ENCODE measurements at places on chromosomes 3 and 15.

DNA sequence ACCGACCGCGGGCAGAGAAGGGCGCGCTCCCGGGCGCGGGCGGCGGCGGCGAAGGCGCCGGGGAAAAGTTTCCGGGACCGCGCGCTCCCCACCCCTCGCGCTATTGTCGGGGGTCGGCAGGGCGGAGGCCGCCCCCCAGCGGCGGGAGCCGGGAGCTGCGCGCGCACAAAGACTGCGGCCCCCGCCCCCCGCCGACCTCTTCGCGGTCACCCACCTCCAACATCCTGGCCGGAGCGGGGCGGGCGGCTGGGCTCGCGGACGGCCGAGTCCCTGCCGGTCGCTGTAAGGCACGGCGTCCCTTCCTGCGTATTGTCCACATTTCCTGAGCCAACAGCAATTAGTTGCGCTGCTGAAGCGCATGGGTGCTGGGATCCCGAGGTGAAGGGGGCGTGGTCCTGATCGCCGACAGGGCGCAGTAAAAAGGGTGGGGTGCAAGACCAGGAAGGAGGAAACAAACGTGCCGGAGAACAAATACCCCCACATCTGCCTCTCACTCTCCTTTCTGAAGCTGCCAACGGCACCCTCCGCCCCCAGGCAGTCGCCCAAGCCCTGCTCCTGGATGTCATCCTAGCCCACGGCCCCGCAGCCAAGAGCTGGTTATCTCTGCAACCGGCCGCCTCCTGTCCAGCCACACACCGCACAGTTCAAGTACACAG, at the start of gene TMEM44:
Gene TMEM44 (minus strand): TSS at position 71 of the 656 bp plus-strand sequence. CDS start 204 bp downstream, outside the sequence.
- DNase-seq, result peak; percentile 33

DNA sequence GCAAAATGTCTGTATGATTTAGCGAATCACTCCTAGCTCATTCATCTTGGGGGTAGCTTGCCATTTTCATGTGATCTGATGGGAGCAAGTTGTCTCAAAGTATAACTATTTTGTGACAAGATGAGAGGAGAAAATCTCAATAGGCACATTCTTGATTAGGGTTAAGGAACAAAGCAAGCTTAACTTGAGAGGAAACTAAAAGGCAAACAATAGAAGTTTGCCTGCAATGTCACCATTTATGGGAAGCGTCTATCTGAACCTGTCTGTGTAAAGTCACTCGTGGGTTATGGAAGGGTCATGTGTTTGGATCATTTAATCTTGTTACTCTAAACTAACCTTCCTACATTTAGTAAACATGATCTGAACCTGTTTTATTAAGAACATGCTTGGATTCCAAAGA, 232.5 kb downstream of the CDIN1 start:
- no peak for DNase-seq

DNA sequence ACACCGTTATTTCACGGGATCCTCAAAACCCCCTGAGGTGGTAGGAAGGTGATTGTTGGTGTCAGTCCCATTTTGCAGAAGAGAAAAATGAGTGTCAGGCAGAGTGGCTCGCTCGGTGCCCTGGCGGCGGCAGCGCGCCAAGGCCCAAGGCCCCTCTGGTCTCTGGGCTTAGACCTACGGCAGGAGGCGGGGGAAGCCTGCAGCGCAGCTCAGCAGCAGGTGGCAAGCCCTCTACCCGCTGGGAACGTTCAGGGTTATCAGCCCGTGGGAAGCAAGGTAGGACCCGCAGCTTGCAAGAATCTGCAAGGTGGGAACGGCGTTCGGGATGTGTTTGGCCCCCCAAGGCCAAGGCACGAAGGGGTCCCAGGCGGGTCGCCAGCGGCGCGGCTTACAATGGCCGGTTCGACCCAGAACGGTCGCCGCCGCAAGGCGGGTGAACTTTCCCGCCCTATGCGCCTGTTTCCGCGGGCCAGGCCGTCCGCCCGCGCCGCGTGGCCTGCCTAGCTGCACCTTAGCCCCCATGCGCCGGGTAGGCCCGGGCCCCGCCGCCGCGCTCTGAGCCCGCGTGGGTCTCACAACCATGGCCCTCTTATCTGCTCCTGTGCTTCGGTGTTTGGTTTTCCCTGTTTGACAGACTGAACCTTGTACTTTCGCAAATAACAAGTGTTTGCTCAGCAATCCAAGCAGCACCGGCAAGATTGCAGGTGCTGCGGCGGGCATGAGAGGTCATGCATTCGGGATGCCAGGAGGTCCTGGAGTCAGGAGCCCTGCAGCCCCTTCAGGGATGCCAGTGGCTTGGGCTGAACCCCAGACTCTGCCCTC, 39.7 kb downstream of the CCNL1 start:
- DNase-seq, result no peak

DNA sequence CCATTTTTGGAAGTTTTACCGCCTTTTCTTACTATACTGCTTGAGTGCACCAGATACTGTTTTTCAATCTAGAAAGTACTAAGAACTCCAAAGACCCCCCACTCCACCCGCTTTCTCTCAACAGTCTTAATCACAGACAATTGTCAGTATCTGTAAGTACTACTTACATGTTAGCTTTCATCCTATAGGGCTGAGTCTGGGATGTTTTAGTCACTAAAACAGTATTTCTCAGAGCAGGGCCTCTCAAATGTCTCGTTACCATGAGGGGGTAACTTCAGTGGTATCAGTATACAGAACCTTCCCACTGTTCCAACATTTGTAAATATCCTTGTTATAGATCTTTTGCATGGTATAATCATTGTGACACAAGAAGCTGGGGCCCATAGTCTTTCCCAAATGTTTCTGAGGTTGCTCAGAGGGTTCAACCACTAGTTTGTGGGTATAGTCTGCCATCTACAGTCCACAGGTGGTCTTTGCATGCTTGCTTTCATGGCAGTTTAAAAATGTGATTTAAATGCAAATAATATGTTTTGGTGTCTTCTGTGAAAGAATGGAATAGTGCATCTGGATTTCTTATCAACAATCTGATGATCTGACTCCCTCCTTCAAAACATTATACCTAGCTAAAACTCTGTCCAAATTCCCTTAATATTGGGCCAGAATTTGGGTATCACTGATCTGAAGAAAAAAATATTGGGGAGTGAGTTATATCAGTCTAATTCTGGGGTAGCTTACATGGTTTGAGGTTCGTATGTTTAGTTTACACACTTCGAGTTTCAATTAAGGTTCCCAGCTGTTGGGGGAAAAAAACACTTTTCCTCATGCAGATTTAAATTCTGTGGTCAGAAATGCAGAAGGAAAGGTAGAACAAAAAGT, 18.0 kb upstream of the DNAJC13 start:
- no peak for DNase-seq

DNA sequence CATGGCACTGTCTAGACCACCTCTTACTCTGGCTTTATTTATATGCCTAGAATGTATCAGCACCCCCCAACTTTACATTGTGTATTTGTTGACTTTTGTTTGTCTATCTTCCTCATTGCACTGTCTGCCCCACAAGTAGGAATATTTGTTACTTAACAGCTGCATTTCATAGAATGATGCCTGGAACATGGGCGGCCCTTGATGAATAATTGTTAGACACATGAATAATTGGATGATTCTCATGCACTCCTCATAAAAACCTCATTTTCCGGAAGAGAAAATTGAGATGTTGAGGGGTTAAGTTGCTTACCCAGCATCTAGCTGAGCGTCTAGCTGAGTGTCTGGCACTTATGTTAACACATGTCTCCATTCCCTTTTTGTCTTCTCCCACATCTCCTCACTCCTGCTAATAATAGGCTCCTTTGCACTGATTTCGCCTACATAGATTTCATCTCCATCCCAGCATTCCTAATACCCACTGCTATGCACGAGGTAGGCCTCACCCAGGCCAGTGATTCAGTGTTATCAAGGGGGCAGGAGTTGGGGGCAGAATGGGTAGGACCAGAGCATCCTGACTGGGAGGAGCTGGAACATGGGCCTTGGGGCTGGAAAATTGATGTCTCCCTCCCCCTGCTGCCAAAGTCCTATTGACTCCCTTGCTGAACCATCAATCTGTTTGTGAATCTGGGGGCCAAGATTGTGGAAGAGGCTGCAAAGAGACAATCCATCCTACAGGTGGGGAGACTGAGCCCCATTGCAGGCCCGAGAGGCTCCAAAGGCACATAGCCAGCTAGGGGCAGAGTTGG, 7.8 kb upstream of the WNT7A start:
- no peak for DNase-seq

- DNase-seq, result no peak
Observed at GRCh38 chr15:93257920-93258319, 168.9 kb upstream of the RGMA start.

DNA sequence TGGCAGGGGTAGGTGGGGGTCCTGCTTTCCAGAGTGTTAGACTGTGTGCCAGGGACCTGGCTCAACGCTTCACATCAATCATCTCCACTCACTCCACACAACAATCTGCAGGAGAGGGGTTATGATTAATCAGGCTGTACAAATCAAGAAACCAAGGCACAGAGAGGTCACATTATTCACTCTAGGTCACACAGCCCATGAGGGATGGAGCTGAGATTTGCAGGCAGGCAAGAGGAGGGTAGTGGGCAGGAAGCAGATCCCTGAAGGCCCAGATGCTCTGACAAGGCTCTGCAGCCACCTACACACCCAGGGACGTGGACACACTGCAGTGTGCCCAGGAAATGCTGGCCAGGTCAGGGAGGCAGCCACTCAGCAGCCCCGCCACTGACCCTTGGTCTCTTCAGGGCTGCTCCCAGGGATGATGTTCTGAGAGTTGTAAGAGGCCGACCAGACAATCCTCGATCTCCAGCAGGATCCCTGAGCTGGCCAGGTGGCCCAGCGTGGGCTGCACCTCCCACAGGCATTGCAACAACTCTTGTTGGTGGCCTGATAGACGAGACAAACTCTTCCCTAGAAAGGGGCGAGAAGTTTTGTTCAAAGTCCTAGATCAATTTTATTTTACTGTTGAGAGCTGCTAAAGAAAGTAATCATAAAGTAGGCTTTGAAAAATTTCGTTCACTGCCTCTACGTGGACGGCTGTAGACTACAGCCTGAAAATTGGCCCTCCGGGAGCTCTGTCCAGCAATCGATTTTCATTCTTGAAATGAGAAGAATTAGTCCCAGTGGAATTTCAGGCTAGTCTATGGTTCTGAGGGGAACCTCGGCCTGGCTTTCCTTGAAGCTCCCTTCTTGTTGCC, 4.2 kb upstream of the SLC6A6 start:
- DNase-seq, result no peak

- DNase-seq, result no peak
Observed at GRCh38 chr3:16190704-16191103, 16.2 kb downstream of the GALNT15 start.

DNA sequence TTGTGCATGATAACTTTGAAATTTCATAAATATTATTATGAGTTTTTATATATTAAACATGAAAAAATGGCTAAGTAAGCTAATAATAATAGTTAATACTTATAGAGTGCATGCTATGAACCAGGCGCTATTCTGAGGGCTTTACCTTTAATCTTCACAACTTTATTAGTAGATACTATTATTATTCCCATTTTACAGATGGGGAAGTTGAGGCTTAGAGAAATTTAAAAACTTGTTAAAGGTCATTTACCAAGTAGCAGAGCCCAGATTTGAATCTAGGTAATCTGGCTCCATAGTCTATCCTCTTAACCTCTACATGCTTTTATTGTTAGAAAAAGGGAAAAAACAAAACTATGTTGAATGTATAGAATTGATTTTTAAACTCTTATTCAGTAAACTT, 60.4 kb downstream of the TRPC1 start:
- no peak for DNase-seq

GRCh38 chr3:24520976-24521419, 26.3 kb upstream of the THRB start:
- no peak for DNase-seq

DNA sequence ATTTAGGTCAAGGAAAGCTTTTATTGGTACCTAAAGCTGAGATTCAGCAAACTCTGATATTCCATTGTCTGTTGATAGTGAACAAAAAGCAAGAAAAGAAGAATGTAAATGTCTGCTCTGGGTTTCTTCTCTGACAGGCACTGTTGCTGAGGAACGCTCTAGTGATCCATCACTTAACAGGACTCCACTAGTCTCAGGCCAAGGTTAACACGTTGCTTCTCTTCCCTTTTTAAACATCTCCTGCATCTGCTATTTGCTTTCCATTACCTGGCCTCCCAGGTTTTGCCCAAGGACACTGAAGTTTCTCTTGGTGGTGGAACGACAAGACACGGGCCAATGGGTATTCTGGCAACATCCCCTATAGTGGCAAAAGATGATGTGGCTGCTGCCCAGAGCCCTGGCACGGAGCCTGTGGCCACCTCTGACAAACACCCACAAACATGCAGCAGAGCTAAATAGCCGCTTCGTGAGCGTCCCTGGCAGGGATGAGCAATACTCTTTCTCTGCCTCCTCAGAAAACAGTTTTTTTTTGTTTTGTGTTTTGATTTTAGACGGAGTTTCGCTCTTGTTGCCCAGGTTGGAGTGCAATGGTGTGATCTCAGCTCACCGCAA, 97.8 kb upstream of the AKAP13 start:
- no peak for DNase-seq

DNA sequence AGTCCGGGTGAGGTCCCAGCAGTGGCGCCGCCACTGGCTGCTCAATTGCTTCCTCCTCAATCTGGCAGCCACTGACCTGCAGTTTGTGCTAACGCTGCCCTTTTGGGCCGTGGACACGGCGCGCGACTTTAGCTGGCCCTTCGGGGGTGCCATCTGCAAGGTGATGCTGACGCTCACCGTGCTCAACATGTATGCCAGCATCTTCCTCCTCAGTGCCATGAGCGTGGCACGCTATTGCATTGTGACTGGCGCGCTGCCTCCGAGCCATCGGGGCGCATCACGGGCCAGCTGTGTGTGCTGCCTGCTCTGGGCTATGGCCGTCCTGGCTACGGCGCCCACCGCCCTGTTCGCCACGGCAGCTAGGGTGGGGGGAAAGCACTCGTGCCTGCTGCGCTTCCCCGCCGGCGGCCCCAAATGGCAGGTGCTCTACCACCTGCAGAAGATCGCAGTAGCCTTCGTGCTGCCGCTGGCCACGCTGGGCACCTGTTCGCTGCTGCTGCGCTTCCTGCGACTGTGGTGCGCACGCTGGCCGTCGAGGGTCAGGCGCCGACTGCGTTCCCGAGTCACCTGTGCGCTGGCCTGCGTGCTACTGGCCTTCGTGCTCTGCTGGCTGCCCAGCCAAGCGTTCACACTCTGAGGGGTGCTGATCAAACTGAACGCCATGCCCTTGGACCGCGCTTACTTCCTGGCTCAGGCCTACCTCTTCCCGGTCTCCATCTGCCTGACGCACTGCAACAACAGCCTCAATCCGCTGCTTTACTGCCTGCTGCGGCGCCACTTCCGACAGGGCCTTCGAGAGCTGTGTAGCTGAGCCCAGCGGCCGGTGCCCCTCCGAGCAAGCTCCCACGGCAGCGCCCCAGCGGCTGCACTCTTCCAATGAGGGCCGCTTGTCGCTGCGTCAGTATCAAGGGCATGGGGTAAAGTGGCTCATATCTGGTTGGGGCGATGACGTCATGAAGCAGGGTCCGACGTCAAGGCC, 20.3 kb upstream of the ADAMTS7 start:
- DNase-seq, result no peak

DNA sequence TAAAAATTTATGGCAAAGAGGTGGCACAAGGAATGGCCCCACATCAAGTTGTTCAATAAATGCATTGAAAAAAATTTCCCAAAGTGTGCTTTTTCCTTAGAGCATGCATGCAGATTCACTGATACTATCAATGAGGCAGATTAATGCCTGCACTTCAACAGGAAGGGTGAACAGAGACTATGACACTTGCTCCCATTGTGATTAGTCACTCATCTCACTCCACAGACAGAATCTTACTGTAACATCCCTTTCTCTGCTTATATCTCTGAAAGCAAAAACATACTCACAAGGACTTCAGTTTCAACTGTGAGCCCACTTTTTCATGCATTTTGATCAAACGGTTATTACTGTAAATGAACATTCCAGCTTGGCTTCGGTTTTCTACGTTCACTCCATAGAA, 60.9 kb downstream of the MORC1 start:
- DNase-seq, result no peak

Measured in stimulated activated CD8-positive, alpha-beta memory T cell treated with anti-CD3 and anti-CD28 coated beads, Interleukin-12 subunit alpha, Interleukin-12 subunit beta, amount 100 ng/mL, for 1 hour (primary cell).